ENCODE measurements at places on chromosomes 7 and 10. TPM values are rescaled to one million over a fixed set of nuclear protein-coding genes. Genes with fewer than 3 reads are reported as not detected.
A peak's percentile ranks its signal among the peaks of the same experiment; 100 is the strongest.

GRCh38 chr7:133082390-133082766 is 488 bp upstream of the CHCHD3 start:
- peaks cover 14% of the 10 kb centered on the region for H3K4me1 ChIP-seq
- no peak overlapping the region for H3K4me3 ChIP-seq
- H3K36me3 ChIP-seq = no peaks in the 10 kb centered on the region
- H3K27ac ChIP-seq = no peak overlapping the region
- H3K27me3 ChIP-seq = no peaks in the 10 kb centered on the region
- no peak for DNase-seq

DNA sequence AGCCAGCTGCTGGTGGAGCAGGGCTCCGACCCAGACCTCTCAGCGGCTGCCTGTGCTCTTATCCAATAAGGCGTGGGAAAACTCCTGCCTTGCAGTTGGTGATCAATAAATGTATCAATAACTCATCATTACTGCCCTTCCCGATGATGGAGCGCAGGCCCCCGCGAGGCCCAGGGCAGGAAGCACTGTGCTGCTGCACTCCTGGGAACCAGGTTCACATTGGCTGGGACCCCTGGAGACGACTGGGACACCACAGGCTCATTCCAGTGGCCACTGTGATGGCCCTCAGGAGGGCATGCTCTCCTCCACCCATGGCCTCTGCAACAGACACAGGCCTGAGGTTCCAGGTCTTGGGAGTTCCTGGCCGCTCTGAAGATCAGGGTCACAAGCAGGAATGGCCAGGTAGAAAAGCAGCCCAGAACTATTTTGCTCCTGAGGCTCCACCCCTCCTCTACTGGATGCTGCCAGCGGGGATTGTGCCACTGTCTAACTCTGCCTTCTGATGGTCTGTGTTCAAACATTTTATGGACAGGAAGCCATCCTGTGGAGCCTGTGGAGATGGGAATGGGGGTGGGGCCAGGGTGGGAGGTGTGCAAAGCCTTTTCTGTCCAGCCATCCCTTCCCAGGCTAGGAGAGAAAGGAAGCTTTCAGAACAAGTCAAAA is 287.4 kb upstream of the ZMIZ1 start:
- no peaks in the 10 kb centered on the region for H3K36me3 ChIP-seq
- no peak for DNase-seq
- no peak overlapping the region for H3K27ac ChIP-seq
- no peak overlapping the region for H3K4me3 ChIP-seq
- peaks cover 14% of the 10 kb centered on the region for H3K4me1 ChIP-seq

DNA sequence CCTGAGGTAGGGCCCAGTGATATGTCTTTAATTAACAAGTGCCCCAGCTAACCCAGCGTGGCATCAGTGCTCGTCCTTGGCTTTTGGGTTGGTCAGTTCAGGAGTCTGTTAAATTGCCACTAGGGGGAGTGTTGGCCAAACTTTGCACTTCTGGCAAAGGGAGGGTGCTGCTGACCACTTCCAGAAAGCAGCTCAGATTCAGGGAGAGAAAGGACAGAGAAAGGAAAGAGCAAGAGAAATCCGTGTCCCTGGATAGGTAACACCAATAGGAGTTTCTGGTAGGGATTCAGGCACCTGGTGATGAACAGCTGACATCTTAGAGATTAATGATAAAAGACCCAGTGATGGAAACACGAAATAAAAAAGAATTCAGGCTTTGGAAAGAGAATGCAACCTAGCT is 243.1 kb upstream of the AOAH start:
- peak overlapping the region; percentile 18 for H3K27ac ChIP-seq
- no peaks in the 10 kb centered on the region for H3K36me3 ChIP-seq
- H3K4me1 ChIP-seq = no peaks in the 10 kb centered on the region
- no peaks in the 10 kb centered on the region for H3K27me3 ChIP-seq
- H3K4me3 ChIP-seq = no peak overlapping the region
- peak; percentile 57 for DNase-seq

HYAL4 gene
- total RNA-seq = not detected

DNA sequence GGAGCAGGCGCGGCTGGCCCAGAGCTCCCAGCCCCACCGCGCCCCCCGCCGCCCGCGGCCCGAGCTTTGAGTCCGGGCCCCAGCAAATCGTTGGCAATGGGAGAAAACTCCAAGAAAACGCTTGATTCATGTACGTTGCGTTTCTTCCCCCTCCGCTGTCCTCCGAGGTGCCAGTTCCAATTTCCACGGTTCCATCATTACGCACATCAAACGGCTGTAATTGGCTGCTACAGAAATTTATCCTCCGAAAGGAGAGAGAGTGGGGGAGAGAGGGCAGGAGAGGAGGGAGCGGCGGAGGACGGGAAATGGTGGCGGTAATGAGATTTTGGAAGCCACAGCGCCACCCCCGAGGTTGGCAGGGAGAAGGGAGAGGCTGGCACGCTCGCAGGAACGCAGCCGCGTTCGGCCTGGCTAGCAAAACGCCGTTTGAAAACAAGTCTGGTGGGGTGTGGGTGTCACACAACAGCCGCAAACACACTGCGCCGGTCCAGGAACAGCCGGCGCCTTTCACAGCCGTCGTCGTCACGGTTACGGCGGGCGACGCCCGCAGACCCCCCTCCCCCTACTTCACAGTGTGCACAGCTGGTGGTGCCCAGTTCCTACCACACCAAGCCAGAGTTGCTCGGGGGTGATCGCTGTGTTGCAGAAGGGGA is 57.5 kb downstream of the UNCX start:
- H3K27ac ChIP-seq = no peak overlapping the region
- H3K27me3 ChIP-seq = peaks cover 41% of the 10 kb centered on the region
- no peaks in the 10 kb centered on the region for H3K4me1 ChIP-seq
- H3K36me3 ChIP-seq = no peaks in the 10 kb centered on the region
- peak overlapping the region; percentile 37 for H3K4me3 ChIP-seq

FGF8 gene
- total RNA-seq = not detected

DNA sequence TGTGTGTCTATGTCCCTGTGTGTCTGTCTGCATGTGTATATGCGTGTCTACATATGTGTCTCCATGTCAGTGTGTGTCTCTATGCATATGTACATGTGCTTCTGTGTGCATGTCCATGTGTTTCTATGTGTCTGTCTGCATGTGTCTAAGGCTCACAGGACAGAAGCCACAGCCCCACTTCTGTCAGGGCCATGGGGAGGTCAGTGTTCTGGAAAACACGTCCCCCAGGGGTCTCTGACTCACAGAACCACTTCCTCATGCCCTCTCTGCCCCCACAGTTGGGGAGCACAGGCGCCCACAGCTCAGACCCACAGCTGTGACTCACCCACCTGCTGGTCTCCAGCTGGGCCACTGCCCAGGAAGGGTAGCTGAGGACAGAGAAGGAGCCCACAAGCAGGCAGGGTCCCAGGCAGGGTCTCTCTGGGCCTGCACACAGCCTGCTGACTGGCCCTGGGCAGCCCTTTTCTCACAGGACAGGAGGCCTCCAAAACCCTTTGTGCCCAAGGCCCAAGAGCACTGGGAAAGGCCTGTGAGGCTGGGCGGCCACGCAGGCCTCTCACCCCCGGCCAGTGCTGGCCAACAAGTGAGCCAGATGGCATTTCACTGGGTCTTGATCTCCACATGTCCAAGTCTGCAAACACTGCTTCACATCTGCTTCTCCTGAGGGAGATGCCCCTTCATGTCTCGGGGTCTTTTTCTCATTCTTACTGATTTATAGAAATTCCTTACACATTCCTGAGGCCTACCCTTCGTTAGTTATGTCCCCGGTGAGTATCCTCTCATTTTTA is 102.9 kb upstream of the FAM20C start:
- H3K27me3 ChIP-seq = no peaks in the 10 kb centered on the region
- DNase-seq = peak; percentile 58
- peaks cover 14% of the 10 kb centered on the region for H3K4me1 ChIP-seq
- no peak overlapping the region for H3K4me3 ChIP-seq
- H3K36me3 ChIP-seq = no peaks in the 10 kb centered on the region
- no peak overlapping the region for H3K27ac ChIP-seq

DNA sequence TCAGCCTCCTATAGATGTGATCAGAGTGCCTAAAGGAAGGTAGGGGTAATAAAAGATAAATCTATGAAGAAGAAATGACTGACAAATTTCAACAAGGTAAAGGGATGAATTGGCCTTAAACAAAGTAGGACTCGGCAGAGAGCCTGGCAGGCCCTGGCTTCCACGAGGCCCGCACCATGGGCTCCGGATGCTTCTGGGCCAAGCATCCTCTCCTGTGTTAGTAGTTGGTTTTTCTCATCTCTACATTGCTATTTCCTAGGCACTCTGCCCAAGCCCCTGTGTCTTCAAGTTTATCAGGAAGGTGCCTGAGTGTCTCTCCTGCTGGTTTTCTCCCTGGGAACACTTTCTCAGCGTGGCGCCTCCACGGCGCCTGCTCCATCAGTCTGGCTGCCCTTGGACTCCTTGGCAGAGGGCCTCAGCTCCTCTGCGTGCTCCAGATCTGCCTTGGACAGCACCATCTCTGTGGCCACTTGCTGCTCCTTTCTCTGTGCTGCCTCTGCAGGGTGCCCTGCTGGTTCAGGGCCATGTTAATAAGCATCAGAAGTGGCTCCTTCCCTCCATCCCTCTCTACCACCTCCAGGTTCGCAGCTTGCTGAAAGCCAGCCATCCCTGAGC is 413.3 kb upstream of the DPP6 start:
- H3K4me1 ChIP-seq = no peaks in the 10 kb centered on the region
- H3K27me3 ChIP-seq = no peaks in the 10 kb centered on the region
- no peak overlapping the region for H3K27ac ChIP-seq
- no peak overlapping the region for H3K4me3 ChIP-seq
- DNase-seq = no peak
- H3K36me3 ChIP-seq = no peaks in the 10 kb centered on the region

- DNase-seq = no peak
- no peak overlapping the region for H3K4me3 ChIP-seq
- H3K27ac ChIP-seq = no peak overlapping the region
Measured at GRCh38 chr7:117766913-117767312, 106.3 kb downstream of the CTTNBP2 start.

GRCh38 chr10:22605168-22605567 is 109.2 kb downstream of the PIP4K2A start:
- no peaks in the 10 kb centered on the region for H3K36me3 ChIP-seq
- no peak overlapping the region for H3K4me3 ChIP-seq
- H3K27ac ChIP-seq = peak overlapping the region; percentile 10
- no peaks in the 10 kb centered on the region for H3K4me1 ChIP-seq
- no peak for DNase-seq

GRCh38 chr10:94412449-94412848 is 10.1 kb downstream of the TBC1D12 start:
- H3K4me1 ChIP-seq = peaks cover 10% of the 10 kb centered on the region
- H3K27ac ChIP-seq = no peak overlapping the region
- H3K27me3 ChIP-seq = no peaks in the 10 kb centered on the region
- H3K36me3 ChIP-seq = no peaks in the 10 kb centered on the region
- no peak for DNase-seq
- H3K4me3 ChIP-seq = no peak overlapping the region

DNA sequence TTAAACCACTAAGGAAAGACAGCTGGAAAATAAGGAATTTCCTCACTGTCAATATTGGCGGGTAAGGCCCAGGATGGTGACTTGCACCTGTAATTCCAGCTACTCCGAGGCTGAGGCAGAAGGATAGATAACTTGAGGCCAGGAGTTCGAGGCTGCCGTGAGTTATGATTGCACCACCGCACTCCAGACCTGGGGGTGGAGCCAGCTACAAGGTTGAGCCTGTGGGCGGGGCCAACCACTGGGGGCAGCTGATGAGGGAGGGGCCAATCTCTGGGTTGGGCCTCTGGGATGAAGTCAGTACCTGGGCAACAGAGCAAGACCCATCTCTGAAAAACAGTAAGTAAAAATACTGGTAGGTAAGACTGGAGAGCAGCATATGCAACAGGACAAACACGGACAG is 80.1 kb upstream of the ADO start:
- no peak overlapping the region for H3K4me3 ChIP-seq
- no peaks in the 10 kb centered on the region for H3K27me3 ChIP-seq
- H3K27ac ChIP-seq = no peak overlapping the region
- DNase-seq = no peak

- H3K36me3 ChIP-seq = no peaks in the 10 kb centered on the region
- no peak overlapping the region for H3K27ac ChIP-seq
- H3K4me1 ChIP-seq = peaks cover 33% of the 10 kb centered on the region
- peak overlapping the region; percentile 25 for H3K4me3 ChIP-seq
- no peaks in the 10 kb centered on the region for H3K27me3 ChIP-seq
Measured at GRCh38 chr7:27138985-27139333, 4.5 kb downstream of the HOXA5 start.

GRCh38 chr7:80699721-80700256 is 61.3 kb downstream of the CD36 start:
- peaks cover 1% of the 10 kb centered on the region for H3K27me3 ChIP-seq
- H3K36me3 ChIP-seq = no peaks in the 10 kb centered on the region
- DNase-seq = no peak

DNA sequence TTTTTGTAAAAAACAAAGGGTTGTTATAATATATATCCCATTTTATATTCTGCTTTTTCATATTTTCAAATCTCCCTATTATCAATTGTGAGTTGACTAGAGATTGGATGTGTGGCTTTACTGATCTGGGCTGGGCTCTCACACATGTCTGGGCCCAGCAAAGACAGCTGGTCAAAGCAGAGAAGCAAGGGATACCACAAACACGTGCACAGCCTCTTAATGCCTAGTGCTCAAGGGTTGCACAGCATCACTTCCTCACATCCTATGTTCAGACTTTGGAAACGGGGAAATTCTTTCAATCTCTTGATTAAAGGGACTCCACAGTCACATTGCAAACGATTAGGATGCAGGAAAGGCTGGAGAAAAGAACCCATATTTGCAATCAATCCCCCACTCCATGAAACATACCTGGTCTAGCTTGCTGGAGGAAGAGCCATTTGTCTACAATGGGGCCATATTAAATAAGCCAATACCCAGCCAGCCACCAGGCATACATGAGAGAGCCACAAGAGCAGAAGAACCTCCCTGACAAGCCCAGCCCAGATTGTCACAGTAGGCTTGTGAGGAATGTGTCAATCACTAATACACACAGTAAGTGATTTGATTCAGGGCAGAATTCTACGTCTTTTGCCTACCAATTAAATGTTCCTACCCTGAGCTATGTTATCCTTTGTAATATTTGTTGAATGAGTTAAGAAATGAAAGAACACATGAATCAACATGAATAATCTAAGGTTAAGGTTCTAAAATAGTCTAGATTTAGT is 431.2 kb downstream of the TNS3 start:
- H3K4me3 ChIP-seq = no peak overlapping the region
- H3K27me3 ChIP-seq = no peaks in the 10 kb centered on the region
- DNase-seq = no peak
- no peaks in the 10 kb centered on the region for H3K36me3 ChIP-seq
- no peak overlapping the region for H3K27ac ChIP-seq

DNA sequence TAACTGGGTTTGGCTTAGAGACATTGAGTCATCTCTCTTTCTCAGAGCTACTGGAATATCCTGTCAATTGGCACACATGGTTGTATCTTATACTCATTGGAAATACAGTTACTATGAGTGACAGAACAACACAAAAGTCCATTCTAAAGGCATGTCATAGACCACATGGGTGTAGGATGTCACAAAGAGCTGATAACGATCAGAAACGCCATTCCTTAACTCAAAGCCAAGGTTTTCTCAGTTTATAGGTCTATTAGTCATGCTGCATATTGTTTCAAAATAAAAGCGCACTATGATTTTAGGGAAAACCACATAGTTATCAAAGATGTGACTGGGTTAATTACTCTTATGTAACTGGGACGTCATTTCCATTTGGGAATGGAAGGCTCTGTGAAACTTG is 147.2 kb upstream of the FAM171A1 start:
- no peaks in the 10 kb centered on the region for H3K27me3 ChIP-seq
- H3K27ac ChIP-seq = no peak overlapping the region
- H3K4me1 ChIP-seq = no peaks in the 10 kb centered on the region
- no peaks in the 10 kb centered on the region for H3K36me3 ChIP-seq
- DNase-seq = no peak

- H3K27me3 ChIP-seq = no peaks in the 10 kb centered on the region
- H3K27ac ChIP-seq = no peak overlapping the region
- no peak overlapping the region for H3K4me3 ChIP-seq
- no peaks in the 10 kb centered on the region for H3K4me1 ChIP-seq
- no peaks in the 10 kb centered on the region for H3K36me3 ChIP-seq
- DNase-seq = peak; percentile 2
Measured at GRCh38 chr10:71084818-71085126, 127.6 kb upstream of the UNC5B start.
